Activated naive CD4-positive, alpha-beta T cell treated with anti-CD3 and anti-CD28 coated beads, Interleukin-2, amount 50 U/mL, for 72 hours (primary cell): ENCODE measurements at places on chromosomes 4 and X. TPM values are rescaled to one million over a fixed set of nuclear protein-coding genes. Genes with fewer than 3 reads are reported as not detected.

COX7B2 gene
- not detected for total RNA-seq

SCFD2 gene
- 15.6 TPM for total RNA-seq

PTPN13 gene
- 0.36 TPM for total RNA-seq

CSN1S1 gene
- not detected for total RNA-seq

RHOH gene
- 82.9 TPM for total RNA-seq

MXD4 gene
- 10.6 TPM for total RNA-seq

CMC4 gene
- total RNA-seq, result 4.8 TPM

HTR2C gene
- not detected for total RNA-seq

YY2 gene
- 0.54 TPM for total RNA-seq

SYN1 gene
- total RNA-seq, result 0.47 TPM

KLHL15 gene
- 11.8 TPM for total RNA-seq

MND1 gene
- total RNA-seq, result 31.1 TPM

SEPTIN6 gene
- total RNA-seq, result 233 TPM
